ENCODE measurements at places on chromosomes 2 and 18. TPM values are rescaled to one million over a fixed set of nuclear protein-coding genes. Genes with fewer than 3 reads are reported as not detected.

ACMSD gene
- not detected for total RNA-seq

FIGN gene
- 2.4 TPM for total RNA-seq

APCDD1 gene
- not detected for total RNA-seq

EPG5 gene
- total RNA-seq, result 14.8 TPM

STARD7 gene
- 188 TPM for total RNA-seq

THSD7B gene
- total RNA-seq, result 0.16 TPM

RPIA gene
- total RNA-seq, result 3.8 TPM

ACKR3 gene
- total RNA-seq, result 8.5 TPM

SERPINB12 gene
- not detected for total RNA-seq

ATP8B1 gene
- 7.5 TPM for total RNA-seq

KYNU gene
- total RNA-seq, result not detected

OR6B3 gene
- not detected for total RNA-seq

C2orf81 gene
- 0.34 TPM for total RNA-seq

DNA sequence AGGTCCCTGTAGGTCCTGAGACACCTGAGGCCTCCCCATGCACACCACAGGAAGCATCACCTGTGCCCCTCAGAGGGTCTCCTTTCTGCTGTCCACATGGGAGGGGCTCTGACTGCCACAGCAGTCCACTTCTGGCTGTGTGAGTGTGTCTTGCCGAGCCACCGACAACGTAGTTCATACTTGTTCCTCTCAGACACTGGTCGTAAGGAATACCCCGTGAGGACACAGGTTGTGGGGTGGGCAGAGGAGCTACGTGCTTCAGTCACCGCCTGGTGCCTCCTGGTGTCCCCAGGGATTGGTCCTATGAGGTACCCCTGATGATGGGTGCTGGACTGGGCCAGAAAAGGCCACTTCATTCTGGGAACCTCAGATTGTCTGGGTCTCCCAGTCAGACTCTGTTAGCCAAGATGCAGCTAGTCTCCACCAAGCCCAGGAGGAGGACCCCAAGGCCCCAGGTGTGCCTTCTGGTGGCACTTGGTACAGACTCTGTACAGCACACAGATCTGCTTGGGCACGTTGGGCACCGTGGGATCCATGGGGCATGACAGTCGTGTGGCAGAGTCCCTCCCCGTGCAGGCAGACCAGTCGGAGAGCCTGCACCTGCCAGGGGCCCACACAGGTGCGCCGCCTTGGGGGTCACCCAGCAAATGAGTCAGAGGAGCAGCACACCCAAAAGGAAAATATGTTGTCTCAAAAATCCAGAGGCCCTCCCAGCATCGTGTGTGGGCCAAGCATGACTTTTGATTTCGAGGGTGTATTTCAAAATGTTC lies 2.5 kb downstream of the ARHGEF4 start:
- no peak for DNase-seq

GRCh38 chr2:192735447-192735846 lies 540.7 kb upstream of the TMEFF2 start:
- no peak for DNase-seq

DNA sequence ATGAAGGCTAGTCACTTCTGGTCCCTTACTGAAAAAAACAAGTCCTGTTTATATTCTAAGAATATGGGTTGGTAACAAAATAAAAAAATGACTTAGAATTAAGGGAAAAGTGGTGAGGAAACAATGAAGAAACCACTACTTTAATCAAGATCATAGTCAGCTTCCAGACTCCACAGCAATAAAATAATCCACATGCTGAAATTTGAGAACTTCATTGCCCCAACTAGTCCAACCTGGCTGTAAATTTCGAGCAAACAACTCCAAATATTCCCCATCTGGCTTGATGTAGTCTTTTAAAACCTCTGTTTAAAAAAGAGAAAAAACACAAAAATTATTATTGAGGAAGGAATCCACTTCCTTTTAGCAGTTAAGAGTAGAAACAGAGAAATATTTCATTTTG lies 32.5 kb downstream of the METTL4 start:
- DNase-seq, result no peak

- DNase-seq, result peak; percentile 29
These were observed 153.6 kb downstream of the GBX2 start for GRCh38 chr2:236014408-236015131.

- DNase-seq, result no peak
These were observed 47.4 kb upstream of the CYRIA start for GRCh38 chr2:16713011-16713423.

GRCh38 chr2:119598596-119599263 lies 54.5 kb downstream of the CFAP221 start:
- DNase-seq, result no peak

DNA sequence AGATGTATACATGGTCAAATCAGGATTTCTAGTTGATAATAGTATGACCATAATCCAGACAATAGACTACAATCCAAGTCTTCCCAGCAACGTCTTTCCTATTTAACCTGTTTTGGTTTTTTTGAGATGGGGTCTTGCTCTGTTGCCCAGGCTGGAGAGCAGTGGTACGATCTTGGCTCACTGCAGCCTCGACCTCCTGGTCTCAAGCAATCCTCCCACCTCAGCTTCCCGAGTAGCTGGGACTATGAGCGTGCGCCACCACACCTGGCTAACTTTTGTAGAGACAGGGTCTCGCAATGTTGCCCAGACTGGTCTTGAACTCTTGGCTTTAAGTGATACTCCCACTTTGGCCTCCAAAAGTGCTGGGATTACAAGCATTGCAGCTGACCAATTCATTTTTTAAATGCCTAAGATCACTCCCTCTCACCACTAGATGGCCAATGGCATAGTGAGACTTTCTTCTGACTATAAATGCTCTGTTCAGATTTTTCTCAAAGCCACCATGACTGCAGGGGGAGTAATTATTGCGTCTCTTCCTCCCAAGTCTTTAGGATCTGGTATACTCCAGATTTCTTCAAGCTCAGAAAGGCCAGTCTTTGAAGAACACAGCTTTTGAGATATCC lies 47.6 kb downstream of the HNRNPLL start:
- no peak for DNase-seq

GRCh38 chr2:179843541-179843940 lies 17.9 kb downstream of the ZNF385B start:
- no peak for DNase-seq

- DNase-seq, result no peak
These were observed 170.1 kb upstream of the HAAO start for GRCh38 chr2:42962508-42962953.

DNA sequence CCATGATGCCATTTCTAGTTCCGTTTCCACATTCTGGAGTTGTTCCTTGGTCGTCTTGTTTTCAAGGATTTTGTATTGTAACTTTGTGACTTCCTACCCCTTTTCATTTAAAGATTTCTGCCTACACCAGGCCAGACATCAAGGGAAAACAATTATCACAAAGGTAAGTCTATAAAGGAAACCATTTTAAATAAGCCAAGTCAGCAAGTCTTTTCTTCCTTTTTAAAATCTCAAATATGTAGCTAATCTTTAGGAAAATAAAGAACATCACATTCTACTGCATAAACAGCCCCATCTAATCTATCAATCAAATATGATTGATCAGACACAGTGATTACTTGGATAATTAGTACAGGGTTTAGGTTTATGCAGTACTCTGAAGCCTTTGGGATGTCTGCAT lies 35.8 kb upstream of the INSIG2 start:
- no peak for DNase-seq

DNA sequence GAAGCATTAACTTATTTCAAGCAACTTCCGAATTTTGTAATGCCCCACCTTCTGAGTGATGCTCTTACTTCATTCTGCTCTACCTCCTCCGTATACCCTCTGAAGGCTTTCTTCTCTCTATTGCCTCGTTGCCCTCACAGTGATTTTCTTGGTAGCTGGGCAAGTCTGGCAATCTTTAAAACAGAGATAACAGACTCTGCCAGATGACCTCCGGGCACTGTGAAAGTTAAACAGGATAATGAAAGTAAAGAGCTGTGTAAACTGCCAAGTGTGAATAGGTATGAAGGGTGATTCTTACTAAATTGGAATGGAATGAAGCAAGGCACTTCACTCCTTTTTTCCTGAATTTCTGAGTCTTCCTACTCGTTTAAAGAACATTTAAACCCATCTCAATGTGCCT lies 207.3 kb upstream of the GYPC start:
- no peak for DNase-seq

DNA sequence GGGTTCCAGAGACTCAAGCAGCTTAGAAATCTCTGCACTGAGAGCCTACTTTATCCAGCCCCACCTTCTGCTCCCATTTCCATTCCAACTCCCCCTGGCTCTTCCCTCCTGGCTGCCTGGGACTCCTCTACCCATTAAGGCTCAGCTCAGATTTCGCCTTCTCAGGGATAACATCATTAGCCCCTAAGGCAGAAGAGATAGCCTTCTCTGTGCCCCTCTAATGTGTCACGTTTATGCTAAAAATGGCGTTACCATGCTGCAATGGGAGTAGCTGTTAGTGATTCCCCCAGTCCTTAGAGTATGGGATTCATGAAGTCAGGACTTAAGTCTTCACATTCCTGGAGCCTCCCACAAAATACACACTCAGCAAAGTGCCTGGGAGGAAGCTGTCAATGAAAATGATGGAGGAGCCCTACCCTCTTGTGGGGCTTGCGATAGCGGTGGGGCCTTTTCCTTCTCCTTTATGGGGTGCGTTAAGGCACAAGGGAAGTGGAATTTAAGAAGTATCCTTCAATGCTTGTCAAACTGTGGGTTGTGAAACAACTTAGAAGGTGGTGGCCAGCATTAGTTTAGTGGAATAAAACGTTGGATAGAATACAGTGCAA lies 144.7 kb upstream of the COPS8 start:
- DNase-seq, result no peak

- no peak for DNase-seq
These were observed 69.4 kb upstream of the CBLN2 start for GRCh38 chr18:72613534-72613930.

DNA sequence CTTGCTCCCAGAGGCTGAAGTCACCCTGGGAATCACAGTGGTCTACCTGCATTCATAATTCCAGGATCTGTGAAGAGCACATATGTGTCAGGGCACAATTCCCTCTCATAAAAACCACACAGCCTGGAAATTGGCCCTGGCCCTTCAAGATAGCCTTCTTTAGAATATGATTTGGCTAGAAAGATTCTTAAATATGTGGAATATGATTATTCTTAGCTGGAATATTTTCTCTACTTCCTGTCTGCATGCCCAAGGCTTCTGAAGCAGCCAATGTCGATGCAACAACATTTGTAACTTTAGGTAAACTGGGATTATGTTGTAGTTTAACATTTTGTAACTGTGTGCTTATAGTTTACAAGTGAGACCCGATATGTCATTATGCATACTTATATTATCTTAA lies 24.2 kb downstream of the ICOS start:
- no peak for DNase-seq

GRCh38 chr18:29512761-29513160 lies 1335.8 kb upstream of the CDH2 start:
- no peak for DNase-seq

- no peak for DNase-seq
These were observed 107.1 kb downstream of the EPHA4 start for GRCh38 chr2:221464971-221465370.

- no peak for DNase-seq
These were observed 37.2 kb downstream of the CREG2 start for GRCh38 chr2:101349893-101350662.

- no peak for DNase-seq
These were observed 13.7 kb downstream of the HYCC2 start for GRCh38 chr2:201057715-201058248.

GRCh38 chr18:70291295-70291574 lies 2.4 kb downstream of the SOCS6 start:
- no peak for DNase-seq

GRCh38 chr18:67428805-67429204 lies 87.7 kb downstream of the DSEL start:
- DNase-seq, result no peak

- no peak for DNase-seq
These were observed 404.7 kb downstream of the FBXO15 start for GRCh38 chr18:73742957-73743356.

- DNase-seq, result no peak
These were observed 45.5 kb downstream of the CDC42EP3 start for GRCh38 chr2:37625796-37626571.

DNA sequence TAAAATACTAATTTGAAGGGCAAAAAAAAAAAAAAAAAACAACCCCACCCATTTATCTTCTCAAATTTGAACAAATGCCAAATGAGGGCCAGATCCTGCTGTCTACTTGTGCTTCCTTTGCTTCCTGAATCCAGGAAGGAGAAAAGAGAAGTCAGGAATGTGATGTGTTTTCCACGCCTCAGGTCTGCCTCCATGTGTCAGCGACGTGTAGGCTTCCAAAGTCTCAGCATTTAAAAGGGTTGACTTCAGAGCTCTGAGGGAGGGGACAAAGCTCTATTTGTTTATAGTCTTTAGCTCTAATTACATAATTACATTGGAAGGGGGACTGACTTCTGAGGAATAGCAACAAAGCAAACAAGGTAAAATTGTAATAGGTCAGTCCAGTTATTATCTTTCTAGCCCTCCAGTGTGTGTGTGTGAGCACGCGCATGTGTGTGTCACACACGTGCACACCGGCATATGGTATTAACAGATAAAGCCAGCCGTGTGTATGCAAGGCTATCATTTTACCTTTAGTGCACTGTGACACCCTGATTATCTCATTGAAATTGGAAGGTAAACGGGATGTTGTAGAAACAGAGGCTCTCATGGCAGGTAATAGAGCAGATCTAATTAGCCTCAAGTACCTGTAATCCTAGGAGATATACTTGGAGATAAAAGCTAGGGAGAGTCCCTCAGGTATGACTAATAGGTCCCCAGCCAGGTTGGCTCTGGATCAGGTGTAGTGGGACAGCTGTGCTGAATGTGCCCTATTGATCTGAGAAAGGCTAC lies 911.4 kb upstream of the ZEB2 start:
- DNase-seq, result no peak

DNA sequence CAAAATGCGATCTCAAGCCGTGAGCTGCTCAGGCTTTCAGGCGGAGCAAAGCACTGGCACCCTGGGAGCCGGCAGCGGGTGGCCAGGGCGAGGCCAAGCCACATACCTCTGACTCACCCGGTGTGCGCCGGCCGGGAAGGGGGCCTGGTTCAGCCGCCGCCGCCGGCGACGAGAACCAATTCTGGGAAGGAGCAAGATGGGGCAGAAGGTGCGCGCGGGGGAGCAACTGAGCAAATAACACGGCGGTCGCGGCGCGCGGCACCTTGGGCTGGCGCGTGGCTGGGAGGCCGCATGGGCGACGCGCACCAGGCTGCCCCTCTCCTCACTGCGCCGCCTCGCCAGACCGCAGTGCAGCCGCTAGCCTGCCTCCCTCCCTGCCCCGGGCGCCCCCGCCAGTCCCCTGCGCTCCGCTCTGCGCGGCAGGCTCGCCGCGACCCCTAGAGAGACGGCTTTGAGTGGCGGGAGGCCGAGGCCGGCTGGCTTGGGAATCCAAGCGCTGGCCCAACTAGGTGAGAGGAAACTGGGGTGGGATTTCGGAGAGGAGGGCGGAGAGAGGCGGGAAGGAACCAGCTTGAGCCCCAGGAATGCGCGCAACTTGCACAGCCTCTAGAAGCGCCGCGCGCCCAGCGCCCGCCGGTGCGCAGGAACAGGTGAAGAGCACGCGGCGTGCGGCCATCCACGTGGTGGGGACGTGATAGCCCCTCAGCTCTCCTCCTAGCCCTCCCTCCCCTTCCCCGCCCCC lies 3.2 kb downstream of the NRP2 start:
- peak; percentile 83 for DNase-seq

Data from SJSA1 (cell line).